ENCODE measurements at places on chromosomes 5 and 9.

GRCh38 chr5:81027481-81028058 is 67.4 kb downstream of the RASGRF2 start:
- DNase-seq, result no peak

DNA sequence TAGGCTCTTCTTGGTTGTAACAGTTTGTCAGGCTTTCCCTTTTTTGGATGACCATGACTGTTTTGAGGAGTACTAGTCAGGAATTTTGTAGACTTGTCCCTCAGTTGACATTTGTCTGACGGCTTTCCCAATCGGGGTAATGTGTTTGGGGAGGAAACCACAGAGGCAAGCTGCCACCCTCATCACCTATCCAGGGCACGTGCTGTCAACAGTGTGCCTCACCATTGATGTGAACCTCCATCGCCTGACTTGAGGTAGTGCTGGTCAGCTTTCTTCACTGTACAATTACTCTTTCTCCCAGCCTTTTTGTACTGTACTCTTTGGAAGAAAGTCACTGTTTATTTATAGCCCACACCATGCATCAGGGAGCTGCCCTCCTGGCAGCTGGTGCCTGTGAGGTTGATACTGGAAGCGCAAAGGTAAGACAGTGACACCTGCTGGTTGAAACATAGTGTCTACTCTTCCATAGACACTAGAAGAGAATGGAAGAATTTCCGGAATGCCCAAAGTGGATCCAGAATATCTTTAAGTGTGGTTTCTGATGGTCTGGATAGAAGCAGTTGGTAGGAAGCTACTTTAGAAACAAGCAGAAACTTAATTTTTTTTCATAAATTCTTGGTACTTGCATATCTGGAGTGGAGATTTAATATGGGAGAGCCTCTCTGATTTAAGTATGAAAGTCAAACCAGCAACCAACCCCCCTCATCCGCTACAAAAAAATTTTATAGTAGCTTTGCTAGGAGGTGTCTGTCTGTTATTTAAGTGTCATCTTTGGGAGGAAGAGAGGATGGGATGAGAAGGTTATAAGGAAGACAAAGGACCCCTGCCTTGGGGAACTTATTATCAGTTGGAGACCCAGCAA is 69.3 kb downstream of the SNX30 start:
- DNase-seq, result no peak

- DNase-seq, result no peak
Observed at GRCh38 chr9:8680157-8680556, 880.6 kb upstream of the DMAC1 start.

DNA sequence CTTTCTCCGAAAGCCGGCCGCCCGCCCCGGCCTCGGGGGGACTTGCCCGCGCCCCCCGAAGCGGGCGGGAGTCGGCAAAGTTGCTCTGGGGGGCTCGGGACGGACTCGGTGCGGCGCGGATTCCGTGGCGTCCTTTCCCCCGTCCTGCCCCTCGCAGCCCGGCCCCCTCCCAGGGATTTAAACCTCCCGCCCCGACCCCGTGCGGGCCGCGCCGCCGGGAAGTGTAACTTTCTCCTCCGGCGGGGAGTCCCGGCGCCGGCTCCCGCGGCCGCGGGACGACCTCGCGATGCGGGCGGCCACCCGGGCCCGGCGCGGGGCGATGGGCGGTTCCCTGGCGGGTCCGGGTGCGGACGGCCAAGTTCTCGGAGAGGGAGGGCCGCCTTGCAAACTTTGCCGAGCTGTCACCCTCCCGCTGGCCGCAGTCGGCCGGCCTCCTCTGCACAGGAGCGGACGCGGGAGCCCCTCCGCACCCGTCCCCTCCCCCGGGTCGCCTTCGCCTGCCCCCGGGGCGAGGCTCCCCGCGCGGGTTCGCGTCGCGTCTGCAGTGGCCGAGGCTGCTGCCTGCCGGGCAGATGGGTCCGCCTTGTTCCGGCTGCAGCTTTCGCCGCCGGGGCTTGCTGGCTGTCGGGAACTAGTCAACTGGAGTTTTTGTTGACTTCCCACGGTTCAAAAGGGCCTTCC is 732 bp downstream of the PBX3 start:
- DNase-seq, result peak; percentile 15

DNA sequence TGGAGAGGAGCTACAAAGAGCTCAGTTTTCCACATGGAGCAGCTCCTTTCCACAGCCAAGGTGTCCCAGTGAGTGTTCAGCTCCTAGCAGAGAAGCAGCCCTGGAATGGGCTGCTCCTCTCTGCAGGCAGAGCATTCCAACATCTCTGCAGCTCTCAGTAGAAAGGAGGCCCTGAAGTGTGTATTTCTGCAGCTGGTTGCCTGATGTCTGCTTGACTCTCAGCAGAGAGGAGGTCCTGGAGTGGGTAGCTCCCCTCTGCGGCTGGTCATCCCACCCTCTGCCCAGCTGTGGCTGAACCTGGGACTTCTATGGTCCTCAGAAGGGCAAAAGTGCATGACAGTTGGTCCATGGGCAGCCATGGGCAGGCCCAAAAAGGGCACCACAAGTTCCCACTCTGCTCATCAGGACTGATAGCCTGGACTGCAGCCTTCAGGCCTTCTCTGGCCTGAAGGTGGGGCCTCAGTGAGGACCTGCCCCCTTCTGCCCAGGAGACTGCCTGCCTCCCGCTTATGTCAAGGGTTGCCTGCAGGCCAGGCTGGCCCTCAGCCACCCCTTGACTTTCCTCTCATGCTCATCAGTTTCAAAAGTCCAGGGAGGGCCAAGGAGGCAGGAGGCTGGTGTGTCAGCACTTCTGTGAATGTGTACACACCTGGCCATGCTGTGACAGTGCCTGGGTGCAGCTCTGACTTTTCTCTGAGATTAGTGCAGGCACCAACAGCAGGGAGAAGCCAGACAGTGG is 605.9 kb upstream of the FAM174A start:
- DNase-seq, result no peak

- DNase-seq, result no peak
Observed at GRCh38 chr9:94772639-94773303, 46.3 kb downstream of the AOPEP start.

GRCh38 chr9:108213511-108213910 is 642.3 kb downstream of the ACTL7B start:
- no peak for DNase-seq

GRCh38 chr5:44329716-44330115 is 59.5 kb downstream of the FGF10 start:
- no peak for DNase-seq

Measured in stimulated activated CD4-positive, alpha-beta T cell treated with anti-CD3 and anti-CD28 coated beads, Interleukin-2, amount 100 ng/mL, for 4 hours (primary cell).